ENCODE measurements at places on chromosomes 11 and 22.
A peak's percentile ranks its signal among the peaks of the same experiment; 100 is the strongest.

DNA sequence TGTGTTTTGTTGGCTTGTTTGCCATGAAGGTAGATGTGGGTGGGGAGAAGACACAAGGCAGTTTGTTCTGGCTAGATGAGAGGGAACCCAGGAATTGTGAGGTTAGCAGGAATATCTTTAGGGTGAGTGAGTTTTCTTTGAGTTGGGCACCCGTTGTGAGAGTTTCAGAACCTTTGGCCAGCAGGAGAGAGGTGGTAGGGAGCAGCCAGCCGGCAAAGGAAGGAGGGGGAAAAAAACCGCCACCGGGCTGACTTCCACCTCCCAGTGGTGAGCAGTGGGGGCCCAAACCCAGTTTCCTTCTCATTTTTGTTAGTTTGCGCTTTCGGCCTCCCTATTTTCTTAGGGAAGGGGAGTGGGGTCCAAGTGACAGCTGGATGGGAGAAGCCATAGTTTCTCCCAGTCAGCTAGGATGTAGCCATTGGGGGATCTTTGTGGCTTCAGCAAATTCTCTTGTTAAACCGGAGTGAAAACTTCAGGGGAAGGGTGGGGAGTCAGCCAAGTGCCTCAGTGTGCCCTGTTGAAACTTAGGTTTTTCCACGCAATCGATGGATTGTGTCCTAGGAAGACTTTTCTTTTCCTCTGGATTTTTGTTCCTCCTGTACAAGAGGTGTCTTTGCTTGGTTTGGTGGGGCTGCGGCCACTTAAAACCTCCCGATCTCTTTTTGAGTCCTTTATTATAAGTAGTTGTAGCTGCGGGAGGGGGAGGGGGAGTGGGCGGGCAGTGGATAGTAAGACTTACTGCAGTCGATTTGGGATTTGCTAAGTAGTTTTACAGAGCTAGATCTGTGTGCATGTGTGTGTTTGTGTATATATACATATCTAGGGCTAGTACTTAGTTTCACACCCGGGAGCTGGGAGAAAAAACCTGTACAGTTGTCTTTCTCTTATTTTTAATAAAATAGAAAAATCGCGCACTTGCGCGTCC lies 1.1 kb upstream of the GCAT start:
- DNase-seq = peak; percentile 47

DNA sequence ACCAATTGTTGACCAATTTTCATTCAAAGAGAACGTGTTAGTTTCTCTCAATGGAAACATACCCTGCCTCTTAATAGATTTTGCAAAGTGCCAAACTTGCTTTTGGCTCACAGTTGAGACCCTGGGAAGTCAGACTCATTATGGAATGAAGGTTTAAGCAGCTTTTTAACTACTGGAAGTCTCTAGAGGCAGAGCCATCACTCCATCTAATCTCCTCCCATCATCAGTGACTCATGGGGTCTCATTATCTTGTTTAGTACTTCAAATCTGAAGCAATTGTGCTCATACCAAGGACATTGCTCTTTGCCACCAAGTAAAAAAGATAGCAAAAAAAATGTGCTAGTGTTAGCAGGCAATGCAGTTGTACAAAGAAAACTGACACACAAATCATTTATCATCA lies 537.1 kb upstream of the LRRC4C start:
- peak; percentile 61 for DNase-seq

DNA sequence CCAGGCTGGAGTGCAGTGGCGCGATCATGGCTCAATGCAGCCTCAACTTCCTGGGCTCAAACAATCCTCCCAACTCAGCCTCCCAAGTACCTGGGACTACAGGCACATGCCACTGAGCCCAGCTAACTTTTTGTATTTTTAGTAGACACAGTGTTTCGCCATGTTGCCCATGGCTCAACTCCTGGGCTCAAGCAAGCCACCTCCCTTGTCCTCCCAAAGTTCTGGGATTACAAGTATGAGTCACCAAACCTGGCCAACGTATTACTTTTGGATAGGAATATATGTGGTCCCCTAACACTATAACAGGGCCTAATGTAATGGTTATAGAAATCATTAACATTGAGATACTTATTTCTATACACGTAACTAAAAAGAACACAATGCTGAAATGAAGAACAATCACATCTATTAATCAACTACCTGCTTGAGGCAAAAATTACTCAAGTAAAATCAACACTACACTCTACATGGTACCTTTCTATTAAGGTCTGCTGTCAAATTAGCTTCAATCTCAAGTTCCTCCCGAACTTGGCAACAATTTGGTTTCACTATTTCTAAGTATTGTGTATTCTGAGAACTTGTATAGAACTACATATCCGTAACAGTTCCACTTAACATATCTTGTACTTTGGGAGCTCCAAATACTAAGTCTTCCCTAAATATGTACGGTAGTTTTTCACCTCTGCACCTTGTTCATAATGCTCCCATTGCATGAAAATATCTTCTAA lies 124.9 kb downstream of the FCHSD2 start:
- no peak for DNase-seq

- peak; percentile 48 for DNase-seq
Observed at GRCh38 chr11:108881131-108881530, 216.3 kb downstream of the DDX10 start.

DNA sequence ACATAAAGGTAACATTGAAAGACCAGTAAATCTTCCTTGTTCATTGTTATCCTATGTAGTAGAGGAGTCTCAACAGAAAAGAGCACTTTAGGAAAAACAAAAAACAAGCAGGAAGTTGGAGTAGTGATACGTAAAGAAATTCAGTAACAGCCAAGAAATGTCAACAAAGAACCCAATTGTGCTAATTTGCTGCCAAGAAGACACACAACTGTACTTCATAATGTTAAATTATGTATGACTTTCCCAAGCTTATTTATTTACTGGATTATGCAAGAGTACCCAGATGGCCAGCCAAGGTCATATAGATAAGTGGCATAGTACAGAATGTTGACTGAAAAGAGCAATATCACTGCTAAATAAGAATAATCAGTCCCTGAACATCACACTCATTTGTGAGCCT lies 264.7 kb upstream of the CCDC179 start:
- no peak for DNase-seq

DNA sequence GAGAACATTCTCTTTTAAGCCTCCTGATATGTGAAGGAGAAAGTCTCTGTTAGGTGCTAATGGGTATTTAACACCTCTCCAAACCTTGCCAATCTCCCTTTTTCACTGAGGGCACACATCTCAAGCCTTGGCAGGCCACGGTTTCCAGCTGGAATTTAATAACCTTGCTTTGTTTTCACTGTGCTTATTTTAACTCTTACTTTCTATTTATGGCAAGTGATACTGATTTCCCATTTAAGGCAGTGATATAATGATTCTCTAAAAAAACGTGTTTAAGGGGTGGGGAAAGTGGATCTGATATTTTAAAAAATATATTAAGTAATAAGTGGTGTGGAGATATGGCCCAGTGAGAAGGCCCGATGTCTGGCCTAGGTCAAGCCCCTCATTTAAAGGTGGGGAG lies 1.1 kb upstream of the RASD2 start:
- no peak for DNase-seq

GRCh38 chr11:13463779-13464290 lies 813 bp upstream of the BTBD10 start:
- DNase-seq = no peak

GRCh38 chr22:25475257-25476022 lies 89.0 kb upstream of the GRK3 start:
- DNase-seq = peak; percentile 55

- DNase-seq = peak; percentile 20
Observed at GRCh38 chr22:38655519-38656255, 505 bp downstream of the FAM227A start.

DNA sequence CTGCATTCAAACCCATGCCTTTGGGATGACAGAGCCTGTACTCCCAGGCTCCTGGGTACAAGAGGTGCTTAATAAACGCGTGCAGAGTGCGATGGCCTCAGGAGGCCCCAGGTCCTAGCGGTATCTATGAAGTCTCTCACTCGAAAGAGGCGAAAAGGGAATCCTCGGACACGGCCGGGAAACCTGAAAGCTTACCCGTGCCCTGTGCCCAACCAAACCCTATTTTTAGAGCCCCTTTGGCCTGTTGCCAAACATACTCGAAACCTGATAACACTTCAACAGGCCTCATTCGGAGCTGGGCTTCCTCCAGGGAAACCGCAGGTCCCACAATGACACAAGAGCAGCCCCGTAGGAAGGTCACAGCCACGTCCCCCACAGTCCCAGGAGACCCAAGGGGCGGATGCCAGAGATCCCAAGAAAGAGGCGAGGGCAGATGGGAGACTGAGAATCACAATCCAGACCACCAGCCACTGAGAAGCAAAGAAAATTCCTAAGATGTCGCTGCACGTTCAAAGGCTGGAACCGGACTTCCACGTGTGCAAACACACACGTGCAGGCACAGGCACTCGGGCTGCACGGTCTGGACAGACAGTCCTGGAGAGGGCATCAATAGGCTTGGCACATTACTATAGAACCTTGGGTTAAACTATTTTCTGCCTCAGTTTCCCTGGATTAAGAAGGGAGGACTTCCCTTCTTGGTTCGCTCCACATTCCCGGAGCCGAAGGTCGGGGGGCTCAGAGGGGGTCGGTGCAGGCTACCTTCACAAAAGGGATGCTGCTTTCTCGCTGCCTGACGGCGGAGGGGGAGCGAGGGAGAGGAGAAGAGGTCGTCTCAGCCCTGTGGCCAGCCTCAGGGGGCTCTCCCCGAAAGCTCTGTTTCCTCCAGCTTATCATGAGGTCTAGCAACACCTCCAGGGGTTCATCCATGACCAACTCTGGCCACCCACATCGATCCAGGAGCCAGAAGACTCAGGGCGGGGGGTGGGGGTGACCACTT lies 8.2 kb downstream of the PDGFB start:
- peak; percentile 53 for DNase-seq

DNA sequence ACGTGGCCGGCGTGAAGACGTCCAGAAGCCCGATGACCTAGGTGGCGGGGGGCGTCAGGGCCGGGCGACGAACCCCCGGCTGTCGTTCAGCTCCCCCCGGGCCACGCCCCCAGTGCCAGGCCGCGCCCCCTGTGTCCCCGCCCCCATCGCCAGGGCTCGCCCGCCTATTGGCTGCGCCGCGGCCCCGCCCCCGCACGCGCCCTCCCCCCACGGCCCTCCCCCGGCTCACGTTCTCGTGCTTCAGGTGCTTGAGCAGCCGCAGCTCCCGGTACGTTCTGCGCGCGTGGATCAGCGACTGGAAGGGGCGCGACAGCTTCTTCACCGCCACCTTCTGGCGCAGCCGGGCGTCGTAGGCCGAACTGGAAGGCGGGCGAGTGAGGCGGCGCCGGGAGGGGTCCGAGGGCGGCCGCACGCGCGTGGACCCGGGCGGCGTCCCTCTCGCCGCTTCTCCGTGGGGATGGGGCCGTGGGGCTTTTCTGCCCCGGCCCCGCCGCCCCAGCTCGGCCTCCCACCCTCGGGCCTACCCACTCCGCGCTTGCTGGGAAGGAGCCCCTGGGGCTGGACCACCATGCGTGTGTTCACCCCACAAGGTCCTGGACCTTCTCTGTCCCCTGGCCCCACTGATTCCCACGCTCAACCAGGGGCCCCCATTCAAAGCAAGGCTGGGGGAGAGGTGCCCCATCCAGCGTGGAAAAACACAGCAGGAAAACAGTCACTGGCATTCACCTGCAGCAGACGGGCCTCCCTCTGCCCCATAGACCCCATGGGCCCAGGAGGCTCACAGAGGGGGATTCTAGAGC lies 2.4 kb downstream of the MAPK11 start:
- peak; percentile 54 for DNase-seq

- DNase-seq = no peak
Observed at GRCh38 chr11:2572491-2573239, 127.1 kb downstream of the KCNQ1OT1 start.
